Activated naive CD4-positive, alpha-beta T cell treated with anti-CD3 and anti-CD28 coated beads, Interleukin-2, amount 50 U/mL, for 72 hours (primary cell): ENCODE measurements at places on chromosomes 5 and 9. TPM values are rescaled to one million over a fixed set of nuclear protein-coding genes. Genes with fewer than 3 reads are reported as not detected.

Gene MARCHF3
- 10.5 TPM for total RNA-seq

Gene IL9
- 0.43 TPM for total RNA-seq

Gene GGTA1
- not detected for total RNA-seq

Gene CD14
- total RNA-seq, result 0.56 TPM

Gene MEF2C
- total RNA-seq, result 0.27 TPM

Gene MLANA
- not detected for total RNA-seq
